ENCODE measurements at places on chromosomes 12 and 14.

- DNase-seq, result no peak
Observed at GRCh38 chr12:64186789-64187188, 35.3 kb downstream of the KICS2 start.

- no peak for DNase-seq
Observed at GRCh38 chr12:14643251-14643650, 53.1 kb downstream of the GUCY2C start.

GRCh38 chr14:90354551-90355298 lies 23.0 kb upstream of the NRDE2 start:
- no peak for DNase-seq

GRCh38 chr14:102796661-102797190 lies 19.5 kb downstream of the TRAF3 start:
- no peak for DNase-seq

GRCh38 chr14:44154446-44154845 lies 352.6 kb downstream of the FSCB start:
- no peak for DNase-seq

Measured in activated CD8-positive, alpha-beta memory T cell treated with anti-CD3 and anti-CD28 coated beads for 1 hour (primary cell).